ENCODE measurements at places on chromosomes 7 and 10.

DNA sequence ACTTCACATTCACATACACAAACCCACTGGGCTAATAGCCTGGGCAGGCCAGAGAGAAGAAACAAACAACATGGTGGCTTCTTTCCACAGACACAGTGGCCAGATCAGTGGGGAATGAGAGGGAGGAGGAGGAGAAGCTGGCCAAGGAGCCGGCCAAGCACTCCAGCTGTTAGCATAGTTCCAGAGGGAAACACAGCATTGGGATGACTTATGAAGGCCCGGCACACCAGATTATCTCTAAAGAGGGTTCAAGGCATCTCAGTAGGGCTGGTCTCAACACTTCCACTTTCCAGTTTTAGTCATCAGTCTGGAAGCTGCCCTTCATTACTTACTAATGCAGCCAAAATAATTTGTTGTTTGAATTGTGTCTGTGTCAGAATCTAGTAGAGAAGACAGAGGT, 42.1 kb upstream of the GPR26 start:
- DNase-seq, result peak; percentile 51

GRCh38 chr10:80157561-80157960, 25.0 kb downstream of the PLAC9 start:
- no peak for DNase-seq

DNA sequence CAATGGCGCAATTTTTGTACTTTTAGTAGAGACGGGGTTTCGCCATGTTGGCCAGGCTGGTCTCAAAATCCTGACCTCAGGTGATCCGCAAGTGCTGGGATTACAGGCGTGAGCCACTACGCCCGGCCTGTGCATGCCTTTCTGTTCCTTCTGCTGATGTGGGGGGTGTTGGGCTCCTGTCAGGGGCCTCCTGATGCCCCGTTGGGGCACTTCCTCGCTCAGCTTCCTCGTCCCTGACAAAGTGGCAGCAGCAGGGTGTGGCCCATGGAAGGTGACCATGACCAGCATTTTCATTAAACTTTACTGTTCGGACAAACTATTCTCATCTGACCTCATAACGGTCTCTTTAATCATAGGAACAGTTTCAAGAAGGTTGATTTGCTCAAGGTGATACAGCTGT, 69.4 kb downstream of the TBXAS1 start:
- no peak for DNase-seq

DNA sequence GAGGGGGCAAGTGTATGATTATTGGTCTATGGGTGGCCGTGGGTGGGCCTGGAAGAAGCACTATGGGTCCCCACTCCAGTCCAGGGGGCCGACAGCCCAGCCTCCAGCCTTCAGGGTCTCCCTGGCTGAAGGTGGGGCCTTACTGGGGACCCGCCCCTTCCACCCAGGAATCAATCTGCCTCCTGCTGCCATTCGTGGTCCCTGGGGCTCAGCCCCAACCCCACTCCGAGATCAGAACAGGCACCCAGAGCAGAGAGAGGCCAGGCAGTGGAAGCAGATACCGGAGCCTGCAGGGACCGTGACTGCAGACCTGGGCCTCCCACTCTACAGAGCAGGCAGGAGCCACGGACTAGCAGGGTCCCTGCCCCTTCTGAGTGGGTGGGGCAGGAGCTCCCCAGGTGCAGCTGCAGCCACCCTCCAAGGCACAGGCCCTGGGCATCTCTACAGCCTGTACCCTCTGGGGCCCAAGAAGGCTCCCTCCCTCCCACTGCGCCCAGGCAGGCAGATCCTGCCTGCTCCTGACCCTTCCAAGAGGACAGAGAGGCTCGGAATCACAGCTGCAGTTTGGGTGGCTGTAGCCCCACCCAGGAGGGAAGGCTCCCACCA, 13.6 kb upstream of the FOXL3 start:
- no peak for DNase-seq

DNA sequence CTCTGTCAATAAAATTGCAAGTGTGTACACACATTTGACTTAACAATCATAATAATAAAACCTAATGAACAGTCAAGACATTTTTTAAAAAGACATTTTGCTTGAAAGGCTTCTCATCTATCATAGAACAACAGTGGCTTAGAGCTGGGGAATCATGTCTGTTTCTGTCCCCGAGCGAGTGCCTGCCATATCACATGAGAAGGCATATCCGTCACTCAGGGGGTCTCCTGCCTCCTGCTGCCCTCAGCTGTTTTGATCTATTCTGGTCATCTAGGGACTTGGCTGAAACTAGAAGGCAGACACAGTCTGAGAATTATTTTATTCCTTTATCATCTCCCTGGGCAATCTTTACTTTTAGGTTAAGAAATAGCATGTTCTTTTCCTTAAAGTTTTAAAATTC, 278.7 kb upstream of the KLF6 start:
- DNase-seq, result no peak

- peak; percentile 79 for DNase-seq
Measured at GRCh38 chr7:12581897-12582296, 11.4 kb downstream of the SCIN start.

GRCh38 chr7:923108-924041, 31.1 kb downstream of the ADAP1 start:
- DNase-seq, result peak; percentile 37

DNA sequence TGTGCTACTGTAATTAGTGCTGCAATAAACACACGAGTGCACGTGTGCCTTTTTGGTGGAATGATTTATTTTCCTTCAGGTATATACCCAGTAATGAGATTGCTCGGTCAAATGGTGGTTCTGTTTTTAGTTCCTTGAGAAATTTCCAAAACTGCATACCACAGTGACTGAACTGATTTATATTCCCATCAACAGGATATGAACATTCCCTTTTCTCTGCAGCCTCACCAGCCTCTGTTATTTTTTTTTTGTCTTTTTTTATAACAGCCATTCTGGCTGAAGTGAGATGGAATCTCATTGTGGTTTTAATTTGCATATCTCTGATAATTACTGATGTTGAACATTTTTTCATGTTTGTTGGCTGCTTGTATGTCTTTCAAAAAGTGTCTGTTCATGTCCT, 922.9 kb upstream of the LRRN3 start:
- no peak for DNase-seq

DNA sequence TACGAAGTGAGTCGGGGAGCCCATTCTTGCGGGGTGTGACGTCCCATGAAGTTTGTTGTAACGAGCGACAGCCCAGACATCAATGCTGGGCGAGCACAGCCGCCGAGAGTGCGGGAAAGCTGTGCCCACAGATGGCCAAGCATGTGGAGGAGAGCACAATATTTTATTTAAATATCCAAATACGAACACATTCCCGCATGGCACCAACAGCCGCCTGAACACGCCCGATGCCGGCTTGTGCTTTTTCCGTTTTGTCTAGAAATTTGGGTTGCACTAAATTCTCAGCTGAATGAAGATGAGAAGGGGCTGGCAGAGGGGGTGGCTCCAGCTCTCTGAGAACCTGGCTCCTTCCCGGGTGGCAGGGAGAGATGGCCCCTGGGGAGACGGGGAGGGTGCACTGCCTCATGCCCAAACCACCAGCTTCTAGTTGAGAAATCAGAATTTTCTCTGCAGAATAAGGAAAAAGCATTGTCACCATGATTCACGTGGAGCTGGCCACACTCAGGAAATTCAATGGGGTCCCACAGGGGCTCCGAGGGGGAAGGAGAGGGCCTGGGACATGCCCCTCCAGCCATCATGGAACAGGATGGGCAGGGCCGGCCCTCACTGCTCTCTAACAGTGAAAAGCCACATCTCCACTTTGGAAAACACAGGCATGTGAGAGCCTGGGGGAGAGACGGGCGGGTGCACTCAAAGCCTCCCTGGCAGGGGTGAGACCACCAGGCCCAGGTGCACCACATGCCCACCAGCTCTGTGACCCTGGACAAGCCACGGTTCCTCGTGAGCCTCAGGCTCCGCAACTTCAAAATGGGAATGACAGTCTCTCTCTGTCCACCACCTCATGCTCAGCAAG, 48.3 kb downstream of the EBF3 start:
- no peak for DNase-seq

DNA sequence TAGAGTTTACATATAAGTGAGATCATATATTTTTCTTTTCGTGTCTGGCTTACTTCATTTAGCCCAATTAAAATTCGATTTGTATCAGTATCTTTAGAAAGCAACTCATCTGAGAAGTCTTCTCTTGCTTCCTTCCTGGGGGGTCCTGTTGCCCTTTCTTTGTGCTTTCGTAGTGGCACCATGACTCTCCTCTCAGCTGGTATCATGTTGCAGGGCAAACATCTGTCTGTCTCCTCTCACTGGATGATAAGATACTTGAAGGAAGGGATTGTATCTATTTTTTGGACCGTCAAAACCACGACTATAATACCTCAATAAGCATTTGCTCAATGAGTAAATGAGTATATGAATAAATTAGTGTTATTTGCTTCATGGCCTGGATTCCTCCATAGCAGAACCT, 382.5 kb upstream of the SORCS1 start:
- DNase-seq, result no peak

DNA sequence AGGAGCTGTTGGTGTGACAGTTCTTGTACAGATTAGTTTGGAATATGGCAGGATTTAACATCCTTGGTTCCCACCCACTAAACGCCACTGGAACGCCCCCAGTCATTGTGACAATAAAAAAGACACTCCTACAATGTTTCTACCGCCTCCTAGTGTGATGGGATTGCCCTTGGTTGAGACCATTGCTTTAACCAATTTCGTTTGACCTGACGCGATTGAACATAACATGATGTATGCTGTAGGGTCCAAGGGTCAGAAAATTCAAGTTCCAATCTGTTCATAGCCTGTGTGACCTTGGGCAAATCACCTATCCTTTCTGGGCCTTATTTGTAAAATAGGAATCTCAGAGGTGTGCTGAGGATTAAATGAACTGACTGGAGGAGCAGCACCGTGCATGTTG, 12.5 kb downstream of the MXI1 start:
- DNase-seq, result no peak

- DNase-seq, result no peak
Measured at GRCh38 chr10:95840121-95840520, 67.7 kb upstream of the CC2D2B start.

- DNase-seq, result no peak
Measured at GRCh38 chr7:71019706-71020105, 112.2 kb upstream of the GALNT17 start.

Data from AG10803 (cell line).